ENCODE measurements at places on chromosomes 11 and 22.

- DNase-seq = peak; percentile 41
Measured at GRCh38 chr11:128848815-128849455, 18.2 kb downstream of the KCNJ1 start.

GRCh38 chr11:104897891-104898684 lies at the start of gene CASP12:
TSS of gene CASP12 (minus strand) at chr11:104898460.
- DNase-seq = no peak

DNA sequence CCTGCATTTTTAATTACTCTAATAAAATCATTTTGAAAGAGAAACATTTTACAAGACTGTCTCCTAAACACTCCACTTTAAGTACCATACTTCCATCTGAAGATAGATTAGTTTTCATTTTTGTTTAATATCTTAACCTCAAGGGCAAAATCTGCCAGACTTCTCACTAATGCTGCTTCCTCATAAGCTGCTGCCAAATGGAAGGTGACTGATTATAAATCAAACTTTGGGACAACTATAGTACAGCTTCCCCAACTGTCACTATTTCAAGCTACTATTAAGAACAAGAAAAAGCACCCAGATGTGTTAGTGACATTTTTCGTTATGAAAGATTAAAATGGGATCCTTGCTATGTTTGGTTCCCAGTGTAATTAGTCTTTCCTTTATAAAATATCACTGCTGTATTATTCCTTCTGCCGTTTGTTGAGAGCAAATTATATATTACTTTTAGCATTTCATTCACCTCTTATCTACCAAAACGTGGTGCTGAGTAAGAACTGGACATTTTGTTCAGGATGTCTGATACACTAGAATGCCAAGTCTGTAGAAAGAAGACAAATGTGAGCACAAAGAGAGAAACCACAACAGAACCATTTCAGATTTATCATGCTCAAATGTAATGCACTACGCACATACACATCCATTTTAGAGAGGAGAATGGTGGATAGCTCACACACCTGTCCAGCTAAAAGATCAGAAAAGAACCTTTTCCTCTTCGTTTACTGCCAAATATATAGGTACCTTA lies 312.2 kb upstream of the C11orf87 start:
- DNase-seq = no peak

- DNase-seq = no peak
Measured at GRCh38 chr11:5847711-5848110, 6.0 kb upstream of the OR52E6 start.

DNA sequence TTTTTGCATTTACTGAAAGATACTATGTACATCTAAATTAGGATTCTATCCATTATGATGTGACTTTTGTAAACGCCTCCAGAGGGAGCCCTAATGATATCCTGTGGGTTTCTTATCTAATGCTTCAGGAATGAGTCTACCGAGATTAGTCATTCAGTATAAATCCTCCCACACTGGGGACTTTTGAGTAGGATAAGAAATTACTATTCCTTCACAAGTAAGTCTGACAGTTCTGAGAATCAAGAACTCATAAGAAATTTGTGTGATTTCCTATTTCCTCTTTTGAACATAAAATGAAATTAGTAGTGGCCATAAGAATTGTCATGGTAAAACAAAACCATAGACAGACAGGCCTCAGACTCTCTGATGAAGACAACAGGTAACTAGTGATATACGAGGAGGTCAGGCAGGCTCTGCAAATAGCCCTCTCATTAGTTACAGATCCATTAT lies 10.0 kb upstream of the OR5M1 start:
- DNase-seq = no peak

GRCh38 chr11:103898577-103899336 lies 137.7 kb upstream of the DDI1 start:
- no peak for DNase-seq

GRCh38 chr22:36326178-36327161 lies 61.3 kb downstream of the MYH9 start:
- DNase-seq = no peak

DNA sequence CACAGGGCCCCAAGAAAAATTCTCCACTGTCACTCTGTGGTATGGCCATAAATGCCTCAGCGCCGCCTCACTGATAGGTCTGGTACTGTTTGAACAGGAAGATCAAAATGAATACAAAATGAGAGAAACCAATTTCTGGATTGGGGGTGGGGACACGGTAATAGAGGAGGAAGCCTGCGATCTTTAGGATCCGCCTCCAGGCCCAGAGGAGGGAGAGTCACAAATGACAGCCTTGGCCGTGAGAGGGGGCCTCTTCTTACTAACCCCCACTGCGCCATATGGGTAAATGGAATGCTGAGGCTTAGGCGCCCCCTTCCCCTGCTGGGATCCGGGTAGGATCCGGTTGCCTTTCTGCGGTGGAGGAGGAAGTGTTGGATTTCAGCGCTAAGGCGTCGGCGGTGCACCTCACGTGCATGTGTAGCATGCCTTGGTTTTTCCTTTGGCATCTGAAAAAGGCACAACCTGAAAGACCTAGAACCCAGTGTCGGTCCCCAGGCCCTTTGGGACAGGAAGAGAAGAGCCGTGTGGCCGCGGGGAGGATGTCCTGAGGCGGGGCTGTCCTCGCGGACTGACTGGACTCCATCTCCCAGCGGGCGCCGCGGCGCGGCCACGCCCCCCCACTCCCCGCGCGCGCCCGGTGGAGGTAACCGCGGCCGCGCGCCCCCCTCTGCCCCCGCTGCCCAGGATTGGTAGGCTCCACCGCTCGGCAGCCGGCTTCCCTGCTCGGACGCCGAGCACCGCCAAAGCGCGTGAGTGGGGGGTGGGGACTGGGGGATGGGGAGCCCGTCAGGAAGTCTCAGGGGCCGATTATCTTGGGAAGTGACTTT lies 718 bp upstream of the MADD start:
- DNase-seq = peak; percentile 79

DNA sequence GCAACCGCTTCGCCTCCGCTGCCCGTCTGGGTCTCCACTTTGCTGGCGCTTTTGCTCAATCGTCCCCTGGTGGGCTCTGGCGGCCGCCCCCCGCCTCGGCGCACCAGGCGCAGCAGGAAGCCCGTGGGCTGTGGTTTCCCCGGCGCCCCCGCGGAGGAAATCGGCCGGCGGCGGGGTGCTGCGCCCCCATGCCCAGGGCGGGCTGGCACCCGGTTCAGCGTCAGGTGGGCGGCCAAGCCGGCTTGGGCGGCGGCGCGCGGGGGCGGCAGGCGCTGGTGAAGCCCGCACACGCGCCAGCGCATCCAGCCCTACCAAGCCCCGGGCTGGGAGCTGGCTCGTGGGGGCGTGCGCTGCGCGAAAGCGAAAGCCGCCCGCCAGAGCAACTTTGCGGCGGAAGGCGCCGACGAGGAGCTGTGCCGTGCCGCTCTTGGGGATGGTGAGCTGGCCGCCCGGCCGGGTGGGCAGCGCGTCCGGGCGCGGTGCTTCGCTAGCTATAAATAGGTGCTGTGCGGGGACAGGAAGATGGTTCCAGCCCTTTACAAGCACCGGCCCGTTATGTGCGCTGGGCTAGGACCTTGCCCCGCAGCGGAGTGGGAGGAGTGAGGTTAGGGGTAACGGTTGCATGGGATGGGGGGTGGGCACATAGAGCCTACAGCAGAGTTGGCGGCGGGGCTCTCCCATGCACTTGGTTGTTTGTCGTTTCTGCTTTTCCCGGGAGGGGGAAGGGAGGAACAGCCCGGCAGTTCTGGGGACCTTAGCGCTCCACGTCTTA lies 25.0 kb upstream of the SUSD2 start:
- peak; percentile 45 for DNase-seq

- DNase-seq = no peak
Measured at GRCh38 chr11:40291741-40292140, 1167.7 kb downstream of the LRRC4C start.

DNA sequence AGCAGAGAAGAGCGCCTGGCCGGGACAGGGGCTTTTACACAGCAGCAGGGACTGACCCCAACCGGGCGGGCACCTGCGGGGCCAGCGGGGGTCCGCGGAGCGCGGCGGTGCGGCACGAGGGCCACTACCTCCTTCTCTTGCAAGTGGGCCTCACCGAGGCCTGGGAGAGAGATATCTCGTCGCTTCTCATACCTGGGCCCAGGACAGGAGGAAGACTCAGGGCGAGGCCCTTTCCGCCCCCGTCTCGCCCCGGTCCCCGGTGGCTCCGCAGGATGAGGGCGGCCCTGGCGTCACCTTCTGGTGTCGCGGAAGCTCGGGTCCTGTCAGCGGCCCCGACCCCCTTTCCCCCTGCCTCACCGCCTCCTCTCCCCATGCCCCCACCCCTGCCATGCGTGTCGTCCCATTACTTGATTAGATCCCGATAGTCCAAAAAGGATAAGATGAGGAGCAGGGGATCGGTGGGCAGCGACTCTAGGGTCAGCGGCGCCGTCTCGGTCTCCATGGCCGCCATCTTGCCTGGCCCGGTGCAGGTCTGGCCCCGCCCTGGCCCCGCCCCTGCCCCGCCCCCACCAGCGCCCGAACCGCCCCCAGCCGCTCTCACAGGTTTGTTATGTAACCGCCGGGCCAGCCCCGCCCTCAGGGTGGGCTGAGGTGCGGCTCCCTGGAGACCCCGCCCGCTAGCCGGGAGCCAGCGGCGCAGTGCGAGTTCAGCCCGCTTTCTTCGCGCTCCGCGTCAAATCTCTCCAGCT lies at the start of gene FBXO3:
FBXO3 (minus strand) TSS at position 534 of the 749 bp plus-strand sequence; CDS start at position 511, 23 bp downstream.
- peak; percentile 81 for DNase-seq

- DNase-seq = no peak
Measured at GRCh38 chr11:65388731-65389130, 2.3 kb downstream of the FRMD8 start.

- DNase-seq = no peak
Measured at GRCh38 chr22:50546326-50547262, 895 bp downstream of the KLHDC7B start.

Data from activated T-helper 1 cell treated with Interleukin-2 at 50 U/mL for 16 hours (primary cell).